ENCODE measurements at places on chromosomes 7 and 10.

DNA sequence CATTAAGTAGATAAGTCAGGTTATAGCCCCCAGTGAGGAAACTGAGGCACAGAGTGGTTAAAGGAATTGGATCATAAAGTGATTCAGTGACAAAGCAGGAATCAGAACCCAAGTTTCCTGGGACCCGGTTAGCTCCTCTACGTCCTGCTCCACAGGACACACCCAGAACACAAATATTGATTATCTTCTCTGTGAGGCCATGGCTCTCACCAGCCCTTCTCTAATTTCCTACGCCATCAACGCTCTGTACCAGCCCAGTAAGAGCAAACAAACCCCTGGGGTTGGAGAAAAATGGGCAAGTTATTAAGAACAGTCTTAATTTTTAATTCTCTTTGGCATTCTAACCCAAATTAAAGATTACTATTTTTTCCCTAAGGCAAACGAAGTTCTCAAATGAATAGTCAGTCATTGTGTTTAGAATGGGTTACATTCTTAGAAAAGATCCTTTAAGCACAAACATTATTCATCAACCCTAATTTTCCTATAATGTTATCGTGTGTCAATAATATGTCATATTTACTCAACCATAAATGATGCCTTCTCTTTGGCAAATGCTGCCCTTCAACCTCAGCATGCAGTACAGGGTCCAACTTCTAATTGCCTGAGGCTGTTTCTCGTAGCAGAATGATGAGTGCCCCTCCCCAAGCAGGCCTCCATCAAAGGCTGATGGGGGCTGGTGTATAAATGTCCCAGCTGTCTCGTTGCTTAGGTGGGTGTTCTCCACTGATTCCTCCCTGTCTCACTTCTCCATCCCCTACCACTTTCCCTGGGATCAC, 25.4 kb upstream of the TM9SF3 start:
- no peak for DNase-seq

GRCh38 chr10:130938051-130938450, 373.5 kb downstream of the TCERG1L start:
- DNase-seq = no peak

- no peak for DNase-seq
These were observed 290.0 kb upstream of the MKI67 start for GRCh38 chr10:128416231-128416630.

GRCh38 chr10:104924101-104924795, 283.2 kb downstream of the SORCS3 start:
- DNase-seq = no peak

DNA sequence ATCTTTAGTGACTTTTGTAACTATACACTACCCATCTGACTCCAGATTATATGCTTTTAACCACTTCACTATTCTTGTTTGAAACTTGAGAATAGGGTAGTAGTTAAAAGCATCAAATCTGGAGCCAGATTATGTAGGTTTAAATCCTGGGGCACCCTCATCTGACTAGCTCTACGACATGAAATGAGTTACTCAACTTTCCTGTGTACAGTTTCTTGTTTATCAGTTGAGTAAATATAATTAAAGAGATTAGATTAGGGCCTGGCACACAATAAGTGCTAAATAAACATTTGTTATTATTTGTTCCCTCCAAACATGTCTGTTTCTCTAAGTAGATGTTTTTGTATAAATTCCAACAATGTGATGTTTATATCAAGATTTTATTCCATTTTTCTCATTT, 485.3 kb upstream of the LRRTM3 start:
- no peak for DNase-seq

DNA sequence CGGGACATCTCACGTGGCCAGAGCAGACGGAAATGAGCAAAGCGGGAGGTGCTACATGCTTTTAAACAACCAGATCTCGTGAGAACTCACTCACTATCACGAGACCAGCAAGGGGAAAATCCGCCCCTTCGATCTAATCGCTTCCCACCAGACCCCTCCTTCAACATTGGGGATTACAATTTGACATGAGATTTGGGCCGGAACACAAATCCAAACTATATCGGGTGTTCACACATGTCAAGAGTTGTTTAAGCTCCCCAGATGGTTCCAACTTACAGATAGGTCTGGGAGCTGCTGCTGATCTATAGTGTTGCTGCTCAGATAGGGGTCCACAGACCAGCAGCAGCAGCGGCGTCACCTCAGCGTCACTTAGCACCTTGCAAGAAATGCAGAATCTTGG, 194.9 kb downstream of the GPAM start:
- DNase-seq = no peak

DNA sequence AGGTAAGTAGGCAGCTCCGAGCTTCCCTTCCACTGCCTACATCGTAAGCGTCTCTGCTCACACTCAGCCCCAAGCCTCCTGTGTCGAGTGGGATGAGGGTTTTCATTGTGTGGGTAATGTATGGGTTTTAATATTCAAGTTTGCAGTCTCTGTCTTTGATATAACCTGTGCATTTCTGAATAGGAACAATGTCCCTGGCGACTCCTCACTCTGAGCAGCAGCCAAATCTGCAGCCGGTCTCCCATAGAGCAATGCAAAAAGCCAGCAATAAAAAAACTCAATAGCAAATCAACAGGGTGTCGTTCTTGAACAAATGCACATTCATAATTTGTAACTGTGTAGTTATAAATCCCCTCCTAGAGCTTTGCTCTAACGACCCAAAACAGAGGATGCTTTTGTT, 33.4 kb downstream of the PPP1R17 start:
- DNase-seq = no peak

DNA sequence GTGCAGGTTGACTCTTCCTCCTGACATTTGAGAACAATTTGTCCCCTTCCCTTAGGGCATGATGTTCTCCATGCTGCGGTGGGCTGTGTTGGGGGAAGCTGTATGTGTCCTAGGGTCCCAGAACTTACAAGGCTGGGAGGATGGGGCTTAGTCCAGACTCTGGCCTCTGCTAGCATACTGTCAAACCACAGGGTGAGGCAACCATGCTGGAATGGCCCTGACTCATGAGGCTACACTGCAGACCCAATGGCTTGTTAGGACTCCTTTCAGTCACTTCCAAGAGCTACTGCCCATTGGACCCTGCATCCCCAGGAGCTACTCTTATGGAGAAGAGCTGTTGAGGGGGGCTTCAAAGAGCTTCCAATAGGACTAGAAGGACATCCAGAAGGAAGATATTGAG, 20.1 kb upstream of the FAM170B start:
- DNase-seq = no peak

DNA sequence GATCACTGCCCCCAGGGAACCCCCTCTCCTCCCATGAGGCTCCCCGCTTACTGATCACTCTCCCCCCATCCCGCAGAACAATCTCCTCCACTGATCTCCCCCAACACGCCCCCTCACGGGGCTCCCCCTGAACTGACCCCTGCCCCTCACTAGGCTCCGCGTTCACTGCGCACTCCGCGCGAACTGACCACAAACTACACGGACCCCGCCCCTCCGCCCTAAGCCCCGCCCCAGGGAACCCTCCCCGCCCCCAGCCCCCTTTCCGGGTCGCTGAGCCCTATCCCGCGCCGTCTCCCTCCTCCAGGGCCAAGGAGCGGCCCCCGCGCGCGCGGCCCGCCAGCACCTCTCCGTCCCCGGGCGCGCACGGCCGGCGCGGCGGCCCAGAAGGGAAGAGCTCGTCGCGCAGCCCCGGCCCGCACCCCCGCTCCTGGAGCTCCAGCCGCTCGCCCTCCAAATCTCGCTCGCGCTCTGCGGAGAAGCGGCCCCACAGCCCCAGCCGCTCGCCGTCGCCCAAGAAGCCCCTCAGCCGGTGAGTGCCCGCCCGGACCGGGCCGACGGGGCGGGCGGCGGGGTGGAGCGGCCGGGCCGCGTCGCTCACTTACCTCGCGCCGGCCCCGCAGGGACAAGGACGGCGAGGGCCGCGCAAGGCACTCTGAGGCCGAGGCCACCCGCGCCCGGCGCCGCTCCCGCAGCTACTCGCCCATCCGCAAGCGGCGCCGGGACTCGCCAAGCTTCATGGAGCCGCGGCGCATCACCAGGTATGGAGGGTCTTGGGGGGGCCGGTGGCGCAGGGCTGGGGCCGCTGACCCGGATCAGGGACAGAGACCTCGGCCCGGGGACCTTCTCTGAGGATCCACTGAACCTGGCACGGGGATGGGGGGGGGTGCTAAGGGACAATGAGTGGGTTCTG, 19.9 kb upstream of the HSPB1 start:
- DNase-seq = no peak

- no peak for DNase-seq
These were observed 318.6 kb downstream of the PTEN start for GRCh38 chr10:88181902-88182600.

- DNase-seq = no peak
These were observed 16.7 kb downstream of the PPP1R3C start for GRCh38 chr10:91616137-91616536.

DNA sequence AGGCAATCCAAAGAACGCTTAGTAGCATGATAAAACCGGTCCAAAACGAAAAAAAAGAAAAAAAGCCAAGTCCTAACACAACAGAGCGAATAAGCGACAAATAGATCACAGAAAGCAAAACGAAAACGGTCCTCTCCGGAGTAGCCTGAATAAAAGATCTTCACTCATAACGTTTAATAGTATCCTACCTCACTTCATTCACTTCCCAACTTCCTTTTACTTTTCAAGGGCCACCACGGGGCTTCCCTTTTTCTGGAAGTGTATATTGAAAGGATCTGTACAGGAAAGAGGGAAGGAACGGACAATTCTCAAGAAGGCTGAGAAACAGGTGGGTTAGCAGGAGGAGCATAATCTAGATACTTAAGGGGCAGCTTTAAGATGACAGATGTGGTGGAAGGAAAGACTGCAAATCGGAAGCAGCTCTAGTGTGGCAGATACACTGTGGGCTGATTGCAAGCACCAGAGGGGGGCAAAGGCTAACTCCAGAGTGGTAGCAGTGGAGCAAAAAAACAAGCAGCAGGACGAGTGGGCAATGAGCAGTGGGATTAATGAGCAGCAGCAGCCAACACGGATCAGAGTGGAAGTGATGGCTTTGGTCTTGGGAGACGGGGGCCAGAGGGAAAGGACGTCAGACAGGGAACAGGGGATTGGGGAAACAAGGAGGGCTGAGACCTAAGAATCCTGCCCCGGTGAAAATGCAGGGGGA, 866 bp downstream of the CNOT4 start:
- DNase-seq = no peak

DNA sequence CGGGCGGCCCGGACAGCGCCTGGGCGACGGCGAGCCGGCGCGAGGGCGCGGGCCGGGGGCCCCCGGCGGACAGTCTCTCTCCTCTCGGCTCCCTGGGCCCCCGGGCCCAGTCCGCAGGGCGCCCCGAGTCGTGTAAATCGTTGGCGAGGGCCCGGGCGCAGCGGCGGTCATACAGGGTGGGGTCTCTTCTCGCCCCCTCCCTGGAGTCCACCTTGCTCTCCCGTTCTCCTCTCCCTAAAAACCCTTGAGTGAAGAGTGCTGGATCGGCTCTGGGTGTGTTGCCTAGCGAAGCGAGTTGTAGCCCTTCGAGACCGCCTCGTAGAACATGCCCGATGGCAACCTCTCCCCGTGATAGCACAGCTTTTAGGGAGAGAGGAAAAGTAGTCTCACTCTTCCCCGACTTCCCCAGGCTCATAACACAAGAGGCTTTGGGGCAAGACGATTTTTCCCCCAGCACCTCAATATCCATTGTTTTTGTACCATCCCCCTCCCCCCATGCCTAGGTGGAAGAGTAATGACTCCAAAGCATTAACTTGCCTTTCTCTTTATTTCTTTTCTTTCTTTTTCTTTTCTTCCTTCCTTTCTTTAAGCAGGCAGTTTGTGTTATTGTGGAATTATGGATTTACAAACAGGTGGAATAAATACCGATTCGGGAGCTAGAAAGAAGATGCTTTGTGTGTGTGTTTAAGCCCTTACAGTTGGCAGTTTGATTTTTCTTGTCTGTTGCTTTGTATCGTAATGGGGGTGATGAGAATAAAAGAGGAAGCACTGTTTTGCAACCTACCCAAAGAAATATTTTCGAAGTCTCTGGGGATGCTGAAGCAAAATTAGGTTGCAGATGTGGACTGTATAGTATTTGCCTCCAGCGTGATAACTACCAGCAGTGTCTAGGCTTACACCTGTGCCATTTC, 822 bp downstream of the SHOC2 start:
- DNase-seq = no peak

DNA sequence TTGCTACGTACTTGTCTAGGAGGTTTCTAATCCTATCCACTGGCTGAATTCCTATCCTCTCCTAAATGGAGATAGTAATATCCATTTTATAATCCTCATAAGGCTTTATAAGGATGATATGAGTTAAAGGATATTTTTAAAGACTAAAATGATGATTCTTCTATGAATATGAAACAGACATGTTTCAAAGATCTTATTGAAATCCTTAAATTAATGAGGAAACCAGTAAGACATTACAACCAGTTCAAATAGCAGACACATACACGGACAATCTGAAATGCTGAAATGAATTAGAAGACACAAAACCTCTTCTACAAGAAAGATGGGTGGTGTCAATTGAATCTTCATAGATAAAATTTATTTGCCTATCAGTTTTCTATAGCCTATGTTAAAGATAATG, 132.9 kb upstream of the ANK3 start:
- DNase-seq = no peak

GRCh38 chr7:69663911-69664832, 65.9 kb downstream of the AUTS2 start:
- no peak for DNase-seq

DNA sequence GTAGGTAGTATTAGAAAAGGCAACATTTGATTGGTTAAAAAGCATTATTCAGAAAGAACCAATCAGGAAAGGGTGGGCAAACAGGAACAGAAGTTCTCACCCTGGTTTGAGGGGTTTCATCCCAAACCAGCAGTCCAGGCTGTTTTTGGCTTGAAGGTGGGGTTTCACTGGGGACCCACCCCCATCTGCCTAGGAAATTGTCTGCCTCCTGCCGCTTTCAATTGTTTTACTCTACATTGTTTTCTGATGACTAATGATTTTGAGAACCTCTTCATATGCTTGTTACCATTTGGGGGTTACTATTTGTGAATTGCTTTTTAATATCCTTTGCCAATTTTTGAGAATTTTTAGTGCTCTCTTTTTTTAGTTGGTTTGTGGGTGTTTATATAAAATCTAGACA, 3.3 kb upstream of the PCBD1 start:
- no peak for DNase-seq

GRCh38 chr7:80414331-80414730, 97.5 kb downstream of the GNAT3 start:
- DNase-seq = no peak

DNA sequence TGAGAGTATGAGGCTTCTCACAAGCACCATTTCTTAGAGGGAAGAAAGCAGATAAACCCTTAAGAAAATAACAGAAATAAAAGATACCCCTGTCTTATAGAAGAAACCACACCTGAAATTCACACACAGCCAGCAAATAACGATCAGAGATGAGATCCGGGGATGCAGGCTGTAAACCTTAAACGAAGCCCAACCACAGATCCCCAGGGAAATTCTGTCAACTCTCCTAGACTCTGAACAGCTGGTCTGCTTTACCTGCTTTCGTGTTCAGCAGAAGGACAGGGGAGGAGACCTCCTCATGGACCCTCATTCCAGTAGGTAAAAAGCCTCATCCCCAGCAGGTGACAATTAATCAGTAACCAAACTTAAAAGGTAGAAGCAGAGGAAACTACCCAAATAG, 45.0 kb downstream of the VOPP1 start:
- no peak for DNase-seq
